ENCODE measurements at places on chromosomes 1 and 21. TPM values are rescaled to one million over a fixed set of nuclear protein-coding genes. Genes with fewer than 3 reads are reported as not detected.
A peak's percentile ranks its signal among the peaks of the same experiment; 100 is the strongest.

The CNIH3 gene
- total RNA-seq: 5.3 TPM

DNA sequence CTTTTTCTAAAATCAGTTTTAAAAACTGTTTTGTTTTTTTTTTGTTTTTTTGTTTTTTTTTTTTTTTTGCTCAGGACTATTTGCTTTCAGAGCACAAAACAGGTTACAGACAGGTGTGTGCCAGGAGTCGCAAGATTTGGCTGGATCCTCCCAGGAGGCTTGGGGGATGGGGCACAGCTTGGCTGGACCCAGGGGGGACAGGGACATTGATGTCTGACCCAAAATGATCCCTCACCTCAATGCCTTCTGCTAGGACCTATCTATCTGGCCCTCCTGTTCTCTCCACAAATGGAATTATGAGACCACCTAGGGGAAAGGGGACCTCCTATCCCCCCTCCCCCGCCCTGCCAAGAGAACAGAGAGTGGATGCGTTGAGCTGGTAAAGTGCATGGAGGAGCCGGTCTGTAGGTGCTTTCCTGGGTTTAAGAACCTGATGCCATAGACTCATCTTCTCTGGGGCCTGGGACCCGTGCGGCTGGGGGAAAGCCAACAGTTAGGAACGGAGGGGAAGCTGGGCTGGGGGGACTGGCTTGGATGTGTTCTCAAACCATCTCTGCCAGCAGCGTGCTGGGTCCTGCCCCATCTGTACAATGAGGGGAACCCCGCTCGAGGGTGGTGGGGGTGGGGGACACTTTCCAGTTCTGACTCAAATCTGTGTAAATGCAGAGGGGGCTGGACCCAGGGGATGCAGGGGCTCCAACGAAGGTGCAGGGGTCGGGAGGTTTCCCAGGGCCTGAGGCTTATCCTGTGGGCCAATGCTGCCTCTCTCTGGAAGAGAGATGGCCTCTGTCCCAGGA lies 28.9 kb downstream of the RUNX3 start:
- peak; percentile 38 for DNase-seq

The RGS8 gene
- total RNA-seq: not detected

DNA sequence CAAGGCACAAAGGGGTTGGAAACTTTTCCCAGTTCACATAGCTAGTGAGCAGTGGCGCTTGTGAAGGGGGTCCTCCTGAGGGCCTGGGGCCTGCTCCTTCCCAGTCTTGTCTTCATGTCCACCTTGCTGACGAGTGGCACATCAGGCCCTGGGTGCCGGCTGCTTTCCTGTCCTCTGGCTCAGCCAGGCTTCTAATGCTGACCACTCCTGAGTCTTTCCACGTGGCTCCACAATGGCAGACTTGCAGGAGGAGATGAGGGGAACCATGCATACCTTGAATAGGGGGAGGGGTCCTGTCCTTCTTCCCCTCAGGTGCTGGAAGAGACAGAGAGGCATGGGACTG lies 38.7 kb downstream of the MAPKAPK2 start:
- no peak for DNase-seq

- no peak for DNase-seq
Observed at GRCh38 chr1:31643976-31644559, 608 bp downstream of the PEF1 start.
